ENCODE measurements at places on chromosomes 4 and X. TPM values are rescaled to one million over a fixed set of nuclear protein-coding genes. Genes with fewer than 3 reads are reported as not detected.

Gene REELD1
- not detected for total RNA-seq

Gene VCX3A
- total RNA-seq, result not detected

Gene NXF2
- total RNA-seq, result not detected

Gene SSX1
- total RNA-seq, result not detected

Gene ETDA
- not detected for total RNA-seq

Gene RRH
- total RNA-seq, result not detected

Gene FREM3
- 2.2 TPM for total RNA-seq

Gene SLC49A3
- total RNA-seq, result 3.6 TPM

Gene NUDT10
- 4.1 TPM for total RNA-seq

Gene ZNF630
- 5.1 TPM for total RNA-seq

Gene GLRA2
- 2.9 TPM for total RNA-seq

Gene UBL4A
- 15.2 TPM for total RNA-seq

Gene SPANXN5
- not detected for total RNA-seq

Gene ZNF157
- 0.96 TPM for total RNA-seq

Gene TMSB15C
- total RNA-seq, result 5.3 TPM

Gene ADGRL3
- 101 TPM for total RNA-seq
